Fibroblast of pulmonary artery (primary cell): ENCODE measurements at places on chromosomes 7 and 10.

GRCh38 chr7:95871075-95871848, 98.9 kb downstream of the DYNC1I1 start:
- DNase-seq: peak; percentile 64

- no peak for DNase-seq
These were observed 17.9 kb downstream of the ZC3HAV1 start for GRCh38 chr7:139091677-139091996.

DNA sequence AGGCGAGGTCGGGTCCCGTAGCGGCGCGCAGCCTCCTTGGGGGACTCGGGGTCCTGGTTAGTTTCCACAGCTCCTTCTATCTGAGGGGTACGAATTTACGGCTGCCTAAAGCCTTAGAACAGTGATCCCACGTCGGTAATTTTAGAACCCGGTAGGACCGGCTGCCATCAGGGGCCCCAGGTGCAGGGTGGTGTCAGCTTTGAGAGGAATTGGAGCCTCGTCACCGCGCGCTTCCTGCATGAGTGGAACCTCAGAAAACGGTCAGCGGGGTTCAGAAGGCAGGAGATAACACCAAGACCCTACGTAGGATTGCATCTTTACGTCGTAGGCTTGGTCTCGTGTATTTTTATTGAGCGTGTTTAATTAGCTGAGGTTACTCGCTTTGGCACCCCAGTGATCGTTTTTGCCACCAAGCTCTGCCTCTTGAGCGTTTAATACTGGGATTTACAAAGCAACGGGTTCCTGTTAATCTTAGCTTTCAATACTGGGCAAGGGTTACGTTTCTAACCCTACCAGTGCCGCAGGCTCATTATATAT, 443 bp downstream of the RNF32 start:
- DNase-seq: peak; percentile 28

GRCh38 chr10:130233426-130233825, 97.2 kb downstream of the GLRX3 start:
- DNase-seq: no peak

- no peak for DNase-seq
These were observed 46.4 kb downstream of the TCF7L2 start for GRCh38 chr10:112996462-112996861.

DNA sequence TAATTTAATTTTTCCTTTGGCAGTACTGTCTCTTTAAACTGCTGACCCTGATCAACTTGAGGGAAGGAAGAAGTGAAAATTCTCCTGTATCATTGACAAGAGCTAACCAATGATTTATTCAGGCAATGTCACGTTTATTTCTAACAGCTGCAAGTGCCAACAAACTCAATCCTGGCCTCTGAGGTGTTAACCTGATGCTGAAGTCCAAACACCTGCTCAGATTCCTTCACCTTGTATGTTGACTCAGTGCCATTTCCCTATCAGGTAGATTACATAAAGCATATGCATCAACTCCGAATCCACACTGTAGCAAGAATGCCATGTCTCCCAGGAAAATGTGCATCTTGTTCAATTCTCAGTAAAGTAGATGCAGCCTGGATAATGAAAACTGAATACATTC, 820.0 kb downstream of the XPNPEP1 start:
- DNase-seq: no peak

DNA sequence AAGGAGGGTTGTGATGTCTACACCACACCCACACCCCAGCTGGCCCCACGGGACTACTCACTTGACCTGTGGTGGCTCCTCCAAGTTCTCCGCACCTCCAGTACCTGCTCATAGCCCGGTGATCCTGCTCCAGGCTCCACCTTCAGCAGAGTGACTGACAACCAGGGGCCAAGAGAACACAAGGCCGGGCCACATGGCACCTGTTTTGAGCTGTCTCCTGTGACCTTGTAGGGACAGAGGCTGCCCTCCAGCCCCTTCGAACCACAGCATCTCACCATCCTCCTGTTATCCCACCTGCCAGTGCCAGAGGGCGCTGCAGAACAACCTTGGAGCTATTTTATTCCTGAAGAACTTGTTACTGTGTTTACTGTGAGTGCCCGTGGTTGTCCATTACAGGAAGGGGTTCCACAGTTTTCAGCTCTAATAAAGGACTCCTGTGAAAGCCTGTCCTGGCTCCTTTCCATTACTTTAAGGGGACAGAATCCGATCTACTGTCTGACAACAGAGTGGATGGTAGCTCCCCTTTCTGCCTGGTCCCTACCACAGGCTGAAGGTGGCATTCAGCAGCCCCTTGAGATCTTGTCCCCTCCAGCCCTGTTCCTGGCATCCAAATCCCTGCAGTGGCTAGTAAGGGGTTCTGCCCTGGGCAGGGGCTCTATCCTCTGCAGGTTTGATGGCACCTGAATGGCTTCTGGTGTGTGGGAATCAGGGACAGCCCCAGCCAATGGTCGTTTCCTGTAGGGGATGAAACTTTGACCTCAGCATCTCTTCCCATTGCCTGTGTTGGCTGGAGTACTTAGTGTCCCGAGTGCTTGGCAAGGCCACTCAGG, 50.8 kb downstream of the C10orf120 start:
- peak; percentile 50 for DNase-seq

DNA sequence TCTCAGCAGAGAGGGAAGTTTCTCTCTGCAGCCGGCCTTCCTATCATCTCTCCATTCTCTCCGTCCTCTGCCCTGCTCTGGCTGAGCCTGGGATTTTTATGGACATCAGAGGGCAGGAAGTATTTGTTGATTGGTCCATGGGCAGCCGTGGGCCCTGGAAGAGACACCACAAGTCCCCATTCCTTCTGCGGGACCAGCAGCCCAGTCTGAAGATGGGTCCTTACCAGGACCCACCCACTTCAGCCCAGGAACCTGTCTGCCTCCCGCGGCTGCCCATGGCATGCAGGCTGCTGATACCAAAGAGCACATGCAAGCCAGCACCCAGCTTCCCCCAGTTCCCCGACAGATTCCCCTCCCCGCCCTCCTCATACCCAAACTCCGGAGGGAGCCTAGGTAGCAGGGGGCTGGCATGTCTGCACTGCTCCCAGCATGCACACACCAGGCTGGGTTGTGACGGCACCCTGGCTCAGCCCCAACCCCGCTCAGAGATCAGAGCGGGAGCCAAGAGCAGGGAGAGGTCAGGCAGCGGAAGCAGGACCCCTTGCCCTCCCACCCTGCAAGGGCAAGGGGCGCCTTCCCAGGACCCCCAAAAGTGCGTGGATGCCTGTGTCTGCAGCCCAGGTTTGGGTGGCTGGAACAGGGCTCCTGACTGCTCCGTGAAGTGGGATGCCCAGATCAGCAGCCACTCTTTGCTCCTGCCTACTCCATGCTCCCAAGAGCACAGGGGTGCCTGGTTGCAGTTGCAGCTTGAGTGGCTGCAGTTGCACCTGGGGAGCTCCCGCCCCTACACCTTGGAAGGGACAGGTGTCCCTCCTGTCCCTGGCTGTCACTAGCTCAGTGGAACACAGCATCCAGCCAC, 538.6 kb upstream of the POT1 start:
- DNase-seq: no peak

- no peak for DNase-seq
These were observed 11.6 kb upstream of the BAZ1B start for GRCh38 chr7:73533742-73534141.

DNA sequence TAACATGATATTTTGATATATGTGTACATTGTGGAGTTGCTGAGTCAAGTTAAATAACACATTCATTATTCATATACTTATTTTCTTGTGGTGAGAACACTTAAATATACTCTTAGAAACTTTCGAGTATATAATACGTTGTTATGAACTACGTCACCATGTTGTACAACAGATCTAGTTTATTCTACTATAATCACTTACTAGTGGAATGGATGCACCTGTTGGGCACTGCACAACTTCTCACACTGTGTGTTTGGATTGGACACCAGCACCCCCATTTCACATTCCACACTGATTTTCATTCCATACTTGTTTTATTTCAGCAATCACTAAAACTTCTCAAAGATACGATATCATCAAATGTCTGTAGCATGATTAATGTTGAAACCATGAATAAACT, 407.3 kb downstream of the RPS24 start:
- no peak for DNase-seq

DNA sequence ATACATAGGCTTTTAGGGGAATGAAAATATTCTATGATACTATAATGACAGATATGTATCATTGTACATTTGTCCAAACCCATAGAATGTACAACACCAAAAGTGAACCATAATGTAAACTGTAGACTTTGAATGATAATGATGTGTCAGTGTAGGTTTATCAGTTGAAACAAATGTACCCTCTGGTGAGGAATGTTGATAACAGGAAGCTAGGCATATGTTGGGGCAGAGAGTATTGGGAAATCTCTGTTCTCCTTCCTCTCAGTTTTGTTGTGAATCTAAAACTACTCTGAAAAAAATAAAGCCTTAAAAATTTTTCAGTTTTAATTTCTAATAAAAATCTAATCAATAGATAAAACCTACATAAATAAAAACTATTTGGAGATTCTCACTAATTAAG, 36.9 kb downstream of the C1GALT1 start:
- peak; percentile 60 for DNase-seq

DNA sequence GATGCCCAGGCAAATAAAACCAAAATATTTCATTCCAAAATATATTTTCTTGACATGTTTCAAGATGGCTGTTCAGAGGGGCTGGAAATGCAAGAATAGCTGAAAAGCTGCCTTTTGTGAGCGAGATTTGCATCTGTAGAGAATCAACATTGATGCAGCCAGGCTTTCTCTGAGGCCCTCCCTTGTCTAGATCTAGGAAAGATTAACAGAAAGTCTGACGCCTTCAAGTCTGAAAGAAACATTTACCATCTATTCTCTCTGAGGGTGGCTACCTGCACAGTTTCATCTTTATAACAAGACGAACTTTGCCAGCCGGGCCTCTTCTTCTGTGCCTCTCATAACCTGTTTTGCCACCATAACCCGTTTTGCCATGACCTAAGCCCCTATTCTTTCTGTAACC, 170.2 kb downstream of the AKR1D1 start:
- no peak for DNase-seq

DNA sequence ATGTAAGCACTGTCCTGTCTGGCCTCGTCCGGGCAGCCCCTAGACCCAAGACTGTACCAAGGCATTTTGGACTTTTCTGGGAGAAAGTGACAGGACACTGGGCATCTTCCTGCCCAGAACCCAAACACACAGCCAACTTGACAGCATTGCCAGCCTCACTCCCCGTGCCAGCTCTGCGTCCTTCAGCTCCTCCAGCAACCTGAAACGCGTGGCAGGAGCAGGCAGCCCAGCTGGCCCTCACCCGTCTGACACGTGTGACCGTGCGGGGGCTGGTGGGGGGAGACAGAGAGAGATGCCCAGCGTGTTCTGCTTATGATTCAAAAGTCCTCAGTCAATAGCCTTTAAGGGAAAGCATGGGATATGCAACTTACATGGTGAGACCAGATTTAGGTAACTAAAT, 50.3 kb upstream of the SLC29A3 start:
- DNase-seq: no peak

DNA sequence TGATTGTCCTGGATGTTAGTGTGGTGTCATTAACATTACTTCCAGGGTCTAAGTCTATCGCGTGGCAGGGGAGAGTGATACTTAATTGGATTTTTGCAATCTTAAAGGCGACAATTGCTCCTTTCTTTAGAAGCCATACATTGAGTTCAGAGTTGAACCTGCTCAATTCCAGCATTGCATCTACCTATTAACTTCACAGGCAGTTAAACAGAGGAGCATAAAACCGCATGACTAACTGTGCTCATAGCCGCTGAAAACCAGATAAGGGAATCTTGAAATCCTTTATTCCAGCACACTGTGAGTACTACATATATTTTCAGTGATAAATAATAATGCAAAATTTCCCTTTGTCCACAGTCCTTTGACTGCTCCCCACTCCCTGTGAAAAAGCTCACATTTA, 255.3 kb downstream of the STK31 start:
- DNase-seq: no peak

GRCh38 chr10:33550811-33551210, 216.3 kb upstream of the NRP1 start:
- DNase-seq: peak; percentile 28

- DNase-seq: peak; percentile 65
These were observed 493.1 kb downstream of the XPNPEP1 start for GRCh38 chr10:109430043-109430760.

- peak; percentile 30 for DNase-seq
These were observed 18.6 kb downstream of the AKR1C2 start for GRCh38 chr10:4984971-4985594.

GRCh38 chr7:22116451-22117030, 170.8 kb upstream of the CDCA7L start:
- DNase-seq: no peak

DNA sequence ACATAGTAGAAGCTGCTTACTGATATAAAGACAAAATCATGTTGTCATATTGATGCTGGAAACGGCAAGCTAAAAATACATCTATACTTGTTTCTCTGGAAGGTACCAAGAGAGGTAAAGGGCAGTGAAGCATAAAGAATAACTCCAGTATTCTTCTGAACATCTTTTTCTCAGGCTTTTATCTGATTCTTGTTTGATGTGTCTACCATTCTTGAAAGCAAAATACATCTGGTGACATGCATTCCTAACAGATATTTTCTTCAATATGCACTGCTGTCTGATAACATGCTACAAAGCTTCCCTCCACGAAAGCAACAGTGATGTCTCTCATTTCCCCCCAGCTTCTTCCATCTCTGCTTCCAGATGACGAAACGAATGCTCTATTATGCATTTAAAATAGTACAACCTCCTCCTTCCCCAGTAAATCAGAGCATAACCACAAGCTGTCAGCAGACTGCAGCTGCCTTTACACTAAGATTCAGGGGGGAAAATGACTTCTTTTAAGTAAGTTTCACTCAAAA, 100.8 kb downstream of the ARHGAP21 start:
- DNase-seq: peak; percentile 48

DNA sequence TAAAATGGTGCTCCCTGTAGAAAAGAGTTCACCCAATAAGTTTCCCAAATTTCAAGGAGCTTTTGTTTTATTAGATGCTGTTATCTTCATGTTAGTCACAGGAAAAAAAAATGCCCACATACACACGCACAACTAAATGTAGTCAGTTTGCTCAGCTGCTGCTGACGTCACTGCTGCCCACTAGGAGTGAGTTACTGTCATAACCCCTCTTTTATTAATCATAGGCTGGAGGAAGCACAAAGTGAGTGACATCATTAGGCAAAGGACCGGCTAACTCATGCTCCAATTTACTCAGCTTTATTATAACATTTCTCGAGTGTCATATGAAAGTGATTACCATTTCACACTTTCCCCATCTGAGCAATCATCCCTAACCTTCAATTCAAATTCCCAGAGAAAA, 6.7 kb upstream of the INHBA start:
- DNase-seq: peak; percentile 91

DNA sequence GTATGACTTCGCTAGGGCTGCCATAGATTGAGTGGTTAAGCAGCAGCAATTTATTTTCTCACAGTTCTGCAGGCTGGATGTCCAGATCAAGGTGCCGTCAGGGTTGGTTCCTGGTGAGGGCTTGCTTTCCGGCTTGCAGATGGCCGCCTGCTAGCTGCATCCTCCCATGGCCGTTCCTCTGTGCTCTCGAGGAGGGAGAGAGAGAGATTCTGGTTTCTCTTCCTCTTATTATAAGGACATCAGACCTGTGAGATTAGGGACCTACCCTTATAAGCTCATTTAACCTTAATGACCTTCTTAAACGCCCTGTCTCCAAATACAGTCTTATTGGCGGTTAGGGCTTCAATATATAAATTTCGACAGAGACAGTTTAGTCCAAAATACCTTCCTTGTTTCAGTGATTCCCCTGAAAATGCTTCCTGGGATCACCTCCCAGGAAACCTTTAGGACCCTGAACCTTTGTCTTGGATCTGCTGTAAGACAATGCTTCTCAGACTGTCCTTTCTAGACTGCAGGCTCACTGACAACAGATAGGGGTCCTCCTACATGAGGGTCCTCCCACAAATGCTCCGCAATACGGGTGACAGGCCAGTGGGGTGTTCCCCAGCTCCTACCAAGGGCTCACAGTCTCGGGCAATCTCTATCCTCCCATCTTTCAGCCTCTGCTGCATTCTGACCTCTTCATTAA, 82.5 kb upstream of the BAIAP2L1 start:
- no peak for DNase-seq
